Stimulated activated CD4-positive, alpha-beta T cell treated with anti-CD3 and anti-CD28 coated beads, Interleukin-4, amount 100 ng/mL, for 1 hour (primary cell): ENCODE measurements at places on chromosomes 4 and X.

GRCh38 chr4:117560329-117560728 lies 474.0 kb upstream of the NDST3 start:
- DNase-seq = no peak

DNA sequence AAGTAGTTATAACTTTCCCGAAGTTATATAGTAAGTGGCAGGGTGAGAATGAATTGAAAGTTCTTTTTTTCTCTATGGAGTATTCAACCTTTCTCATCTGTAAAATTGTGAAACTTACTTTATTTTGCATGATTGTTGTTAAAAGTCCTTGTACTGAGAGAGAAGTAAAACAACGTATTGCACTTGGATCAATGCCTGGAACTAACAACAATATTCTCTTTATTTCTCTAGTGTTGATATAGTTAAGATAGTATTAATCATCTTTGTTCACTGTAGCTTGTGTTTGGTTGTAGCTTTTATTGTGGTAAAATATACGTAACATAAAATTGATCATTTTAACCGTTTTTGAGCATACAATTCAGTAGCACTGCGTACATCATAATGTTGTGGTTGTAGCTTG lies 48.7 kb downstream of the STIM2 start:
- no peak for DNase-seq

DNA sequence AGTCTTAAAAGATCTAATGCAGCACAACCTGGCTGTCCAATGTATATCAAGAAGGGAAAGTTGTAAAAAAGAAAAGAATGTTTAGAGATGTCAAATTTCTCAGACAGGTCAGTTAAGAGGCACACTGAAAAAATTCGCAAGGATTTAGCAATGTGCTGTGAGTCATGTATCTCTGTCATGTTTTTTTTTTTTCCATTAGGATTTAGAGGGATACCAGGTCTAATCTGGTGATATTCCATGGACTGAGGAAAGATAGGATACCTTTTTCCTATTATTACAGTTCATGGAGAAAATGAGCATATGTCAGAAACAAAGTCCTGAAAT lies 815.4 kb upstream of the PCDH10 start:
- DNase-seq = no peak

DNA sequence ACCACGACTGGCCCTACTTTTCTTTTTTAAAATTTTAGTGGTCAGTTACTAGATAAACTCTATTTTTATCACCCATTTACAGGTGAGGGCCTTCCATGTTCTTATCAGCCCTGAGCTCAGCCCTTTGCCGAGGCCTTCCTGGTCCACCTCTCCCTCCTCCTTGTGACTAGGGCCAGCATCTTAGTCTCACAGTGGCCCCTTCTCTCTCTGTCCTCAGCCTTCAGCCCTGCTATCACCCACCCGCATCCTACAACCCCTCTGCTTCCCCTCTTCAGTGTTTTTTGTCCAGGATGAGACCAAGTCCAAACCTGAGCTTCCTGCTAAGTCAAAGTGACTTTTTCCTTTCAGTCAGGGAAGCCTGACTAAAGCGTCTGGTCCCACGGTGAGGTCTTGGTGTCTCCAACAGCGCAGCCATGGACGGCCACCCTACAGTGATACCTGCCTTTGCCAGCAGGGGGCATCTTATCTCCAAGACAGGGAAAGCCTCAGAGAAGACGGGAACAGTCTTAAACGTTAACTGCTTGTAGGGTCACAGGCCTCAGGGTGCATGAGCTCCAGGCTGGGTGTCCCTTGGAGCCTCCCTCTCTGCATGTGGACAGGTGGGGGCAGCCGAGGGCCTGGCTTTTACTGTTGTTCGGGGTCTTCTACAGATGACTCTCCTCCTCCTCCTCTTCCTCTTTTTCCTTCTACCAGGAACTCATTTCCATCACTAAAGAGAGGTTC lies 11.7 kb upstream of the GAGE10 start:
- DNase-seq = peak; percentile 71

GRCh38 chr4:67082746-67083145 lies 462.6 kb downstream of the CENPC start:
- DNase-seq = no peak

DNA sequence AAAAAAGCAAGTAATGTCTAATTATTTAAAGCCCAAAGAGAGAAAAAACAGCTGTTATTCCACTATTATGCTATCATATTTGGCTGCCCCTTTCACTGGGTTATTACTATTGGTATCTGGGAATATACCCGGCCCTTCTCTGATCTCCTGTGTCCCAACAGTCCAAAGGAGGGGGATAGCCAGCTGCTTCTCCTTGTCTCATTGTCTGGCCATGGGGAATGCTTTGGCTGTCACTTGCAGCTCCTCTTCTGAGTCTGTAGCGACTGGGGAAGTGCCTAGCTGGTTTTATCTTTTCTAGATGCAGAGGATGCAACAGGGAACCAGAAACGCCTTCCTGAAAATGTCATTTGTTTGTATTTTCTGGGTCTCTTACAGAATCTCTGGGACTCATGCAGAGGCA lies 33.9 kb downstream of the MGARP start:
- DNase-seq = no peak

GRCh38 chrX:139596068-139596467 lies 65.5 kb downstream of the F9 start:
- DNase-seq = no peak

- no peak for DNase-seq
Measured at GRCh38 chr4:181848357-181848756, 394.8 kb upstream of the TENM3 start.

DNA sequence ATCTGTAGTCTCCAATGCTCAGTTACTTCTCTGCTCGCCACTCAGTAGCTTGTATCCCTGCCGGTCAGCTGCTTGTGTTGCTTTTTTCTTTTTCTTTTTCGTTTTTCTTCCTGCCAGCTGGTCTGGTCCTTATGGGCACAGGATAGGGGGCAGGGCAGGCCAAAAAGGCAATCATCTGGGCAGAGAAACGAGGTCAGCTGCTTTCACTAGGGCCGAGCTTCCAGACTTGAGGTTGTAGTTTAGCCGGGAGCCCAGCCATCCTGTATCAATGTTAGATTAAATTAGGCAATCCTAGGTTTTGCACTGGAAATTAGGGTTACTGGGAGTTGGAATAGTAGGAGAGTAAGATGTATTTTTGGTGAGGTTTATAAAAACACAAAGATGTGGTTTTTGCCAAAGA lies 3.4 kb downstream of the ARSF start:
- DNase-seq = no peak

DNA sequence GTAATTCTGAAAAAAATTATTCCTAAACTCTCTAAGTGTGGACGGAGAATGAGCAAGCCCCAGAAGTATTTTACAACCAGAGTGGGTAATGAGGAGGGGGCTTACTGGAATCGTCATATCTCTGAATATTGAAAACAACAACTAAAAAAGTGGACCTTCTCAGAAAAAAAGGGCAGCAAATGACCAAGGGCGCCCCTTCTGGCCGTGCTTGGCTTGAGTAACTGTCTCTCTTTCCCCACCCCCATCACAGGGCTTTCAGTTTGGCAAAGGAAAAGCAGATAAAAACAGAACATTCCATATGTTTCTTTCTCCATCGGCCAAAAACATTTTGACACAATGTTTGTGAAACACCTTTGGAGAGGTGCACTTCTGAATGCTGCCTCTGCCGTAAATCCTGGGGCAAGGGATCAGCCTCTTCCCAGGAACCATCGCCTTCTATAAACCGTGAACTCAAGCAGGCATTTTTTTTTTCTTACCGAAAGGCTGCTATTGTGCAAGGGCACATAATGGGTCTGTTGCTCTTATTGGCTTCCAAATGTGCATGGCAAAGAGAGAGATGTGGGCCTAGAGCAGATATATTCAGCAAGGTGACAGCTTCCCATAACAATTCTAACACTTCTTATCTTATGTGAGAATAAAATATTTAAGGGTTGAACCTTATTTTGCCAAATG lies 115.4 kb downstream of the PARM1 start:
- DNase-seq = no peak
